ENCODE measurements at places on chromosomes 3 and 15.

DNA sequence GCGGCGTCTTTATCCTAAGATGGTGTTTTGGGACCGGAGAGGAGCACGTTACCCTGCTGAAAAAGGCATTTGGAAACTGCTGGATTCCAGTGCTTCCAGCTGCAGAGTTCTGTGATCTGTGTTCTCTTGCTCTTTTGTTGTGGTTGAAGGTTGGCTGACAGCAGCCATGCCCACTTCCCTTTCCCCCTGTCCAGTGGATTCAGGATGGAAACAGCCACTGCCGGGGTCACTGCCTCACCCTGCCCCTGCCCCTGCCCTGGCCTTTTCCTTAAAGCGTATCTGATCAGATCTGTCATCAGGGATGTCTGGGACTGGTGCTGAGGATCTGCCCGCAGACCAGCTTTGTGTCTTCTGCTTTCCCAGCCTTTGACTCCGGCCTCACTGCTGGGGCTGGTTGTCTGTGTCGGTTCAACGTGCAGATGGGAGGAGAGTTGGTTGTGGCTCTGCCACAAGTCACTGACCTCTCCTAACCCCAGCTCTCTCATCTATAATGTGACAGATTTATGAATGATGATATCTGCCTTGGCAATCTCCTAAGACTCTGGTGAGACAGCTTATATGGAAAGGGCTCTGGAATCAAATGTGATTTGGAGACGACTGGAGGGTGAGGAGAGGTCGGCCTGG is 219.4 kb upstream of the BHLHE40 start:
- no peak for DNase-seq

GRCh38 chr3:65413891-65414290 is 624.8 kb downstream of the MAGI1 start:
- no peak for DNase-seq

DNA sequence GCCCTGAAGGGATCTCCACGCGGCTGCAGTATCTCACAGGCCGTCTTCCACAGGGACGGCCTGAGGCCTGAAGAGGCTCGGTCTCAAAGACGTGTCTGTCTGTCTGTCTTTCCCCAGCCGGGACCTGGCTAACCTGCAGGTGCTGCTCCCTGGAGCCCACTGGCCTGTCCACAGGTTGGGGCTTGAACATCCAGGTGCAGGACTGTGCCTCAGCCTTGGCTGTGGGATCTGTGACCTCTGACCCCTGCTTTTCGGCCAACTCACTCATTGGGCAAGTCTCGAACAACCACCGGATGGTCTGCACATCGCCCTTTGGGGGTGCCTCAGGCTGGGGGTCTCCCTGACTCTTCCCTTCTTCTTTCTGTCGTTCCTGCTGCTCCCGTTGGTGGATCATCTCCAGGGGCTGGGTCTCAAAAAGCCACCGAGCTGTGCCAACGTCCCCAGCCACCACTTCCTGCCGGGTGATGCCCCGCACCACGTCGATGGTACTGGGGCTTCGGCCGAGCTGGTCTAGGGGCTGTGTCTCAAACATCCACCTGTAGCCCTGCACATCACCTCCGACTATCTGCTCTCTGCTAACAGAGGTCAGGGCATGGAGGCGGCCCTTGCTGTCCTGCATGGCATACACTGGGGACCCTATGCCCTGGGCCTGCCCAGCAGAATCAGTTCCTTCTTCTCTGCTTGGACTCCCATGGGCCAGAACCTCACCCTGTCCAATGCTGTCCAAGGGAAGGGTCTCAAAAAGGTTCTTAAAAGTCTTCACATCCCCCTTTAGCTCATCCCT is 4.8 kb downstream of the XIRP1 start:
- no peak for DNase-seq

DNA sequence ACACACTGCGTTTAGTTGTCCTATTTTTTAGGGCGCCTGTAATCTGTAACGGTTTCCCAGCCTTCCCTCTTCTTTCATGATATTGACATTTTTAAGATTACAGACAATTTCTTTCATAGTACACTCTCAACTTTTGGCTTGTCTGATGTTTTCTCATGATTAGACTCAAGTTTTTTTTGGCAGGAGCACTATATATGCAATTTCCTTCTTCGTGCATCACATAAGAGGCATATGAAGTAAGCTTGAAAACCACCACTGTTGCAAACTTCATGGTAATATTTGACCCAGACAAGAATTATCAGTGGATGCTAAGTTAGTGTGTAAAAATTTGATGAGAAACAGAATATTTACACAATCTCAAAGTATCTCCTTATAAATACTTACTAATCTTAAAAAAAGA is 119.2 kb upstream of the CMC1 start:
- no peak for DNase-seq

DNA sequence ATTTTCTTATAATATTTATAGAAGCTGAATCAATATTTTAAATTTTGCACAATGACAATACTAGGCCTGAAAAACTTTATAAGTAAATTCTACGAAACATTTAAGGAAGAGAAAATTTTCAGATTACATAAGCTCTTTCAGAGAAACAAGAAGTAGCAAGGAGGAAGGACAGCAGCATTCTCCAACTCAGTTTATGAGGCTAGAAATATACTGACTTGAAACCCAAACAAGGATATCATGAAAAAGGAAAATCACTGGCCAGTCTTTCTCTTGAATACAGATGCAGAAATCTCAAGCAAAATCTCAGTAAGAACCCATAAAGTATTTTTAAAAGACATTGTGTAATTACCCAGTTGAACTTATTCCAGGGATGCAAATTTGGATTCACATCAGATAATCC is 121.3 kb downstream of the STAC start:
- no peak for DNase-seq

- DNase-seq: no peak
Measured at GRCh38 chr15:63134245-63134985, 12.8 kb downstream of the LACTB start.

- no peak for DNase-seq
Measured at GRCh38 chr3:123871946-123872345, 12.2 kb downstream of the MYLK start.

- no peak for DNase-seq
Measured at GRCh38 chr15:35000511-35000910, 12.4 kb upstream of the ZNF770 start.

Measured in activated CD4-positive, alpha-beta T cell treated with anti-CD3 and anti-CD28 coated beads for 4 hours (primary cell).